ENCODE measurements at places on chromosomes 4 and X.

DNA sequence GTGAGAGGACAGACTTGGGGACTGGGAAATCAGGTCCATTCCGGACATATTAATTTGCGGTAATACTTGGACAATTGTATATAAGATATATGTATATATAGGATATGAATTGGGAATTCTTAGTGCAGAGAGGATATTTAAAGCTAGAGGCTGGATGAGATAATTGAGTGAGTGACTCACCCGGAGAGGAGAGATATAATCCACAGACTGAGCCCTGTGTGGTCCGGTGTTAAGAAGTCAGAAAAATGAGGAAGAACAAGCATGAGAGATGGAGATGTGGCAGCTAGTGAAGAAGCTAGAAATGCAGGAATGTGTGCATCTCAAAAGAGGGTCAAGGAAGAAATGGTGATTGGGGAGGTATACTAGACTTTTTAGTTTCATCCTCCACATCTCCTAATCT lies 336.2 kb downstream of the SLC7A11 start:
- DNase-seq = peak; percentile 4

GRCh38 chrX:36443007-36443406 lies 523.5 kb downstream of the CFAP47 start:
- DNase-seq = no peak

- DNase-seq = no peak
Measured at GRCh38 chrX:126170720-126171119, 4.6 kb upstream of the DCAF12L2 start.

GRCh38 chrX:63513825-63514568 lies 162.9 kb upstream of the SPIN4 start:
- peak; percentile 92 for DNase-seq

GRCh38 chr4:183182873-183183725 lies 84.0 kb downstream of the WWC2 start:
- DNase-seq = peak; percentile 82

DNA sequence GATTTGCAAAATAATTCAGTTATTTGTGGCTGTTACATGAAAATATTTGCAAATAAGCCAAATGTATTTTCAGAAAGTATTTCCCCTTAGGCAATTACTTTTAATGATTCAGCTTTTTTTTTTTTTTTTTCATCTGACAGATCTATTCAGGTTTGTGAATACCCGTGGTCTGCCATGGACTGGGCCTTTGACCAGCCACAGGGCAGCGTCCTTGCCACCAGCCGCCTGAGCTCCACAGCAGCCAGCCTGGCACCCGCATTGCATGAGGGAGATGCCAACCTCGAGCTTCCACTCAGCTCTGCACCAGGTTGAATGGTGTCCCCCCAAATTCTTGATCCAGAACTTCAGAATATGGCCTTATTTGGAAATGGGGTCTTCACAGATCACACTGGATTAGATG lies 14.7 kb downstream of the TMEM271 start:
- DNase-seq = no peak

DNA sequence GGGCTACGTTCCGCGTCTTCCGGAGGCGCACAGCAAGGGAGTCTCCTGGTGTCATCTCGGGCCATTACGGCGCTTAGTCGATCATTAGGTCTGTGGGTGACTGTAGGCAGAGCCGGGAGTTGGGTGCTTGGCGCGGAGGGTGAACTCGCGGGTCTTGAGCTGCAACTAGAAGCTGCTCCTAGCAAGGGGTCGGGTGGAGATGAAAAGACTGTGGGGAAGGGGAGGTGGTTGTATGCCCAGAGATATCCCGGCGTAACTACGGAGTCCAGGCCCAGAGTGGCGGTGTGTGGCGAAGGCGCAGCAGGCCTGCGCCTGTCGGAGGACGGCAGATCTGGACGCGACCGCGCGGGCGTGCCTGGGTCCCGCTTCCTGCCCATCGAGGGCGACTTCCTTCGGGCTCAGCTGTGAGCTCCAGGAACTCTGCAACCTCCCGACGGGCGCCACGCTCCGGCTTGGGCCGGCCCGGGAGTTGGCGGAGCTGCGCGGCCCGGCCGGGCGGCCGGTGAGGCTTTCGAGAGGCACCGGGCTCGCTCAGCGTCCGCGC lies 2.7 kb upstream of the NKX3-2 start:
- DNase-seq = no peak

GRCh38 chrX:135421932-135422809 lies at the start of gene SMIM10L2A:
TSS of gene SMIM10L2A (plus strand) at chrX:135421944. CDS start at chrX:135422132, 188 bp downstream.
- no peak for DNase-seq

- no peak for DNase-seq
Measured at GRCh38 chrX:115939070-115939469, 231.5 kb upstream of the AGTR2 start.

- DNase-seq = no peak
Measured at GRCh38 chr4:184402740-184403383, 71.5 kb downstream of the IRF2 start.

DNA sequence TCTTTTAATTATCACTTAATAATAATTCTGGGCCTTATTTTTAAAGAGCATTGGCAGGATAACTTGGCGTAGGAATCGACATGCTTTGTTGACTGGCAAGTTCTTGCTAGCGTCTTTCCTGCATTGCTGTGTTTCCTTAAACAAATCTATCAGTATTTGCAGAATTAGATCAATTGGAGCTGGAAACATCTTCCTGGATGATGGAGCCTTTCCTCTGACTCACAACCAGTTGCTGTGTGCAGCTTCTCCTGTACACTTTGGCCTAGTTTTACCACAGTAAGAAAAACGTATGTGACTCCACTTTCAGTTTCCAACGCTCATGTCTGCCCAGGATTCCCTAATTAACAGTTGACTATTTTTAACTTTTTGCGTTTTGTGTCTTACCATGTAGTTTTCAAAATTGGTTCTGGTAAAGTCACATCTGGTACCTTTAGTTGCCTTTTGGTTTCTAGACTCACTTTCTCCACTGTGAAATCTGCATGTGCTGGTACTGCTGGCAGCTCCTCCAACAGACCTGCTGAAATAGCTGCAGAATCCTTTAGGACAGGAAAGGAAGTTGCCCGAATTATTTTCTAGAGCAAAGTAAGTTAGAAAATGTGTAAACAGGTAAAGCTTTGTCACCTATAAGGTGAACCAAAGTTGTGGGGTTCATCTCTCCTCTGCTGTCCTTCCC lies 553.2 kb upstream of the FAT1 start:
- DNase-seq = no peak

DNA sequence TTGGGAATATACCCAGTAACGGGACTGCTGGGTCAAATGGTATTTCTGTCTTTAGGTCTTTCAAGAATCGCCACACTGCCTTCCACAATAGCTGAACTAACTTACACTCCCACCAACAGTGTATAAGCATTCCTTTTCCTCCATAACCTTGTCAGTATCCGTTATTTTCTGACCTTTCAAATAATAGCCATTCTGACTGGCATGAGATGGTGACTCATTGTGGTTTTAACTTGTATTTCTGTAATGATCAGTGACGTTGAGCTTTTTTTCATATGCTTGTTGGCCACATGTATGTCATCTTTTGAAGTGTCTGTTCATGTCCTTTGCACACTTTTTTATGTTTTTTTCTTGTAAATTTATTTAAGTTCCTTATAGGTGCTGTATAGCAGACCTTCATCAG lies 81.2 kb downstream of the ADAM29 start:
- DNase-seq = no peak

DNA sequence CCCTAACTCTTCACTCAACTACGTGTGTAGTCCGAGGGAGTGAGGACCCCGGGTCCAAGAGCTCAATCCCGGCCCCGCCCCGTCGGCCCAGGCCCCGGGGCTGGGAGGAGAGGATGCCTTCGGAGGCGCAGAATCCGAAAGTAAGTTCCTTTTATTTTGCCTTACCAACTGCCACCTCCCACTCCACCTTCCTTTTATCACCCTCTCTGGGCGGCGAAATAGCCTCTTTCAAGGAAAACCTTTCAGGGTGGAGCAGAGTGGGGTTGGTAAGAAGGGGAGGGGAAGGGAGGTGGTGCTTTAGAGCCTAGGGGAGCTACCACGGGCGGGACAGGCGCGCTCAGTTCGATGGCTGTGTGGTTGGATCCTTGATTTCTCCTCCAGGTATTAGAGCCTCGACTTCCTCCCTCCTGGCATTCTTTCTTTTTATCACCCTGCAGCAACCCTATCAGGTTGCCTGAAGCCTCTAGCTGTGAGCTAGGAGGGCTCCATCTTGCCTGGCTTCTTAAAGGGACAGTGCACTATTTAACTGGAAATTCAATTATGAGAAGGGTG lies 191.2 kb downstream of the RRAGB start:
- DNase-seq = no peak

GRCh38 chr4:157727163-157727562 lies 445.7 kb downstream of the GASK1B start:
- no peak for DNase-seq

GRCh38 chr4:70925418-70925817 lies 23.2 kb downstream of the MOB1B start:
- no peak for DNase-seq

DNA sequence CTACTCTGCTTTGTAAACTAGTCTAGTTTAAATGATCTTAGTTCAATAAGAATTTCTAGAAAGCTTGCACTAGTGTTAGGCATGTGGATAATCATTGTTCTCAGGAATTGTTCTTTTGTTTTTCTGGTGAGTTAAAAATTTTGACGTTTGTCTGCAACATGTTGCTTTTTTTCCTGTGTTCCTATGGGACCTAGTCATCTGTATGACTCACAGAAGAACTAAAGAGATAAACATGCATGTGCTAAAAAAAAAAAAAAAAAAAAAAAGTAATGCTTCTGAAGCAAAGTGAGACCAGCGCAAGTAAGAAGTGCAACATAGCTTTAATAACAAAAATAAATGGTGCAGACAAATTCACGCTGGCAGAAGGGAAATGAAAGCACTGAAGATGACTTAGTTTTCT lies 471.2 kb downstream of the IQCM start:
- DNase-seq = peak; percentile 61

DNA sequence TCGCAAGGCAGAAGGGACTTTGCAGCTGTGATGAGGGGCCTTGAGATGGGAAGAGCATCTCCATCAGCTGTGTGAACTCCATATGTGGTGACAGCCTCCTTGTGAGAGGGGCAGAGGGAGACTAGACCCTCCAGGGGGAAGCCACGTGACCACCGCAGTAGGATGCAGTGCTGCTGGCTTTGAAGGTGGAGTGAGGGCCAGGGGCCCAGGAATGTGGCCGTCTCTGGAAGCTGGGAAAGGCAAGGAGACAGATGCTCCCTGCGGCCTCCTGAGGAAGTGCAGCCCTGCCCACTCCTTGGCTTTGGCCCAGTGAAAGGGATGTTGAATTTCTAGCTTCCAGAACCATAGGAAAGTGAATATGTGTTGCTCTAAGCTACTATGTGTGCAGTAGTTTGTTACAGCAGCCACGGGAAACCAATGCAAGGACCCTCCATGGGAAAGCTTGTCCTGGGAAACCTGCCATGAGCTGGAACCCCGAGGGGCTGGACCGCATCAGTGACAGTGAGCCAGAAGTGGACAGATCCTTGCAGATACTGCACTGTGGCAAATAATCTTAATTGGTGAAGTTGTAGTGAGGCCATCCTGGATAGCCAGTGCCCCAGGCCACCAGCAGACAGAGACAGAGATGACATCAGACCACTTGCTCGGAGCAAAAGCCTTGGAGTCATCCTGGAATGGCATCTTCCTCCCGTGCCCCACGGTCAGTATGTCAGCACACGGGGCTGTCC lies 35.4 kb upstream of the SORCS2 start:
- peak; percentile 48 for DNase-seq

GRCh38 chr4:76753814-76754213 lies 144.1 kb downstream of the SOWAHB start:
- DNase-seq = peak; percentile 77

- no peak for DNase-seq
Measured at GRCh38 chrX:69995362-69996112, 54.2 kb downstream of the AWAT2 start.

DNA sequence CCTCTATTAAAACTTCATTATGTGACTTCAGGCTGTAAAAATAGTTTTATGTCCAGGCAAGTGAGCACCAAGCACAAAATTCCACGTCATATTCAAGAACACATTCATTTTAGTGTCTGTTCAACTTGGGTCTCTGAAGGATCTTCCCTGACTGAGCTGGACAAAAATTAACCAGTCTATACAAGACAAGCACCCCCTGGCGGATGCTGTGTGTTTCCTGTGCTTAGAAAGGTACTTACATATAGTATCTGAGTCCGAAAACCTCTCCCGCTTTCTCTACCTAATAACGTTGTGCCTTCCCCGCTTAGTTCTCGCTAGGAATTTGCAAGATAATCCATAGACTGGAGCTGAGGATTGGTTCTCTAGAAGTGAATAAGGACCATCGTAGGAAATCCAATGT lies 2214.5 kb upstream of the TENM3 start:
- DNase-seq = no peak

DNA sequence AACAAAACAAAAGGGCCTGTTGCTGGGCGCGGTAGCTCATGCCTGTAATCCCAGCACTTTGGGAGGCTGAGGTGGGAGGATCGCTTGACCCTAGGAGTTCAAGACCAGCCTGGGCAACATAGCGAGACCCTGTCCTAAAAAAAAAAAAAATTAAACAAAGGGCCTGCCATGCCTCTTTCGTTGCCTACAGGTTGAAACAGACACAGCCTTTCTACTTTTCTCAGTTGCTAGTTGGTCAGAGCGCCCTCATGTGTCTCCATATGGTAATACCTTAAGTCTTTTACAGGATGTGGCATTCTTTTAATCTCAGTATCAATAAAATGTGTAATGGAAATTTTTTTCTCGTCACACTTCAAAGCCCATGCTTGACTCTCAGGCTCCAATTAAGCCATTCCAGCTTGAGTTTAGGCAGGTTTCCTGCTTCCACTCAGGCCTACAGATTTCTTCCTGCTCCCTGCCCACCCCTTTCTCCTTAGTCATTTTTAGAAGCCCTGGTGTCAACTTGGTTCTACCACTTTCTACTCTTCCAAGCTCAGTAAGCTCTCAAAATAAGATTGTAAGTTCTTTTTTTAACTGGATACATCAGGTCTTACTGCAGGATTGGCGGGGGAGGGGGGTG lies 4.6 kb upstream of the SOWAHD start:
- DNase-seq = peak; percentile 47

DNA sequence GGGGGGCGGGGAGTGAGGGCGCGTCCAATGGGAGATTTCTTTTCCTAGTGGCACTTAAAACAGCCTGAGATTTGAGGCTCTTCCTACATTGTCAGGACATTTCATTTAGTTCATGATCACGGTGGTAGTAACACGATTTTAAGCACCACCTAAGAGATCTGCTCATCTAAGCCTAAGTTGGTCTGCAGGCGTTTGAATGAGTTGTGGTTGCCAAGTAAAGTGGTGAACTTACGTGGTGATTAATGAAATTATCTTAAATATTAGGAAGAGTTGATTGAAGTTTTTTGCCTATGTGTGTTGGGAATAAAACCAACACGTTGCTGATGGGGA lies 1.1 kb downstream of the HTT start:
- DNase-seq = peak; percentile 38

GRCh38 chr4:173214231-173214630 lies 45.6 kb downstream of the GALNT7 start:
- no peak for DNase-seq

GRCh38 chr4:123034023-123034422 lies 111.6 kb upstream of the NUDT6 start:
- DNase-seq = no peak

DNA sequence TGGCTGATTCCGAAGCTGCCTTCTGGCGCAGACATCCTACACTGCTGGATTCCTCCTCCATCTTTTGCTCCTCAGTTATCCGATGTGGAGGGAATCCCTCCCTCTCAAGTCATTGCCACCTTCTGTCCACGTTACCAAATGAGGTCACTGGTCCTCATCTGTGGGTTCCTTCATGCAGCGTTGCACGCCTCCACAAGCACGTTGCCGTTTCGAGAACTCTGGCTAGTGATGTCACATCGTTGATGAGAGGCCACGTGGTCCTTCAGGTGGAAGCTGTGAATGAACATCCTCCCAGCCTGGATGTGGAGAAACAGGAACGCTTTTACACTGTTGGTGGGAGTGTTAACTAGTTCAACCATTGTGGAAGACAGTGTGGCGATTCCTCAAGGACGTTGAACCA lies 323.2 kb downstream of the DHRSX start:
- DNase-seq = no peak

GRCh38 chrX:72005046-72005445 lies 94.4 kb downstream of the NHSL2 start:
- no peak for DNase-seq

Data from fibroblast of the aortic adventitia (primary cell).